ENCODE measurements at places on chromosomes 13 and 19.
A peak's percentile ranks its signal among the peaks of the same experiment; 100 is the strongest.

DNA sequence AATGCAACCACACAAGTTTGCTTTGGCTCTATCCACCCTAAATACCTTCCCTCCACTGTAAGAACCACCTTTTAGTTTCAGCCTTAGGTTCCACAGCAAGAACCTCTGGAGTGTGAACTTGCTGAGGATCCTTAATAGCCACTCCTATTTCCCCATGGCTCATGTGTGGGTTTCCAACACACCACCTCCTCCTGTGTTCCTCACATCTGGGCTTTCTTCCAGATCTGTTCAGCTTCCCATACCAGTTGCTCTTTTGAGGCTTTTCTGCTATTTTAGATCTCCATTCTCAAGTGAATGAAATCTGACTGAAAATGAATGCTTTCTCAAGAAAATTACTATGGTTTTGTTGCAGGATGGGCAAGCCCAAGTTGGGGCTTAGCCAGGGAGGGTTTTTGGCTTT lies 104.8 kb upstream of the MIR17HG start:
- DNase-seq = no peak

DNA sequence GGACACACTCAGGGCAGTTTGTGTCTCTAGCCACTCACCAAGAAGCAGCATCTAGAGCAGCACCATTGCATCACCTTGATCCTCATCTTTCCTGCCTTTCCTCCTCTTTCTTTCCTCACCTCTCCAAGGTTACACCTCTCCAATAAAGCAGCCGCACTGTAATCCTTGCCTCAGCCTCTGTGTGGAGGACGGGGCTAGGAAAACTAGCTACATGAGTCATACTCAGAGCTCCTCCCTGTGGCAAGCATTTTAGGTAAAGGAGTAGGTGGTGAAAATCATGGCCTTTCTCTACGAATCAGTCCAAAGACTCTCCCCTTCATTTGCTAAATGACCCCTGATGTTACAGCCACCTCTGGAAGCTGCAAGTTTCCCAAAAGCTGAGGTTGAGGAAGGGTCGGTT lies 108.9 kb downstream of the DNAJC15 start:
- no peak for DNase-seq

DNA sequence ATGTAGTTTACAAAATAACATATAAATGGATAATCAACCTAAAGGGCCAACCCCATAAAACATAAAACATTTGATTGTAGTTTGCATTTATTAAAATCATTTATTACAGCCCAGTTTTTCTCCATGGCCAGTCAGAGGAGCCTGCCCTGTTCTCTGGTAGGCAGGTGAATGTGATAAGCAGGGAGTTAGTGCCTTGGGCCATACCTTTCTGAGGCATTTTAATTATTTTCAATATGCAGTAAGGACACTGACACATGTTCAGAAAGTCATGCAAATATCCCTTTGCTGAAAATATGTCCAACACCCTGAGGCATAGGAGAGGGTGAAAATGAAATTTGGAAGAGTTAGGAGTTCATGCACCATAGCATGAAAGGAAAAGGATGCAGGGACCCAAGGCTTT lies 242.6 kb upstream of the EDNRB start:
- DNase-seq = no peak

GRCh38 chr13:35343417-35343816 lies 133.1 kb downstream of the MAB21L1 start:
- peak; percentile 18 for DNase-seq

- DNase-seq = no peak
Measured at GRCh38 chr13:101875717-101876393, 423.4 kb downstream of the ITGBL1 start.

- no peak for DNase-seq
Measured at GRCh38 chr13:87889254-87889653, 218.1 kb downstream of the SLITRK5 start.

DNA sequence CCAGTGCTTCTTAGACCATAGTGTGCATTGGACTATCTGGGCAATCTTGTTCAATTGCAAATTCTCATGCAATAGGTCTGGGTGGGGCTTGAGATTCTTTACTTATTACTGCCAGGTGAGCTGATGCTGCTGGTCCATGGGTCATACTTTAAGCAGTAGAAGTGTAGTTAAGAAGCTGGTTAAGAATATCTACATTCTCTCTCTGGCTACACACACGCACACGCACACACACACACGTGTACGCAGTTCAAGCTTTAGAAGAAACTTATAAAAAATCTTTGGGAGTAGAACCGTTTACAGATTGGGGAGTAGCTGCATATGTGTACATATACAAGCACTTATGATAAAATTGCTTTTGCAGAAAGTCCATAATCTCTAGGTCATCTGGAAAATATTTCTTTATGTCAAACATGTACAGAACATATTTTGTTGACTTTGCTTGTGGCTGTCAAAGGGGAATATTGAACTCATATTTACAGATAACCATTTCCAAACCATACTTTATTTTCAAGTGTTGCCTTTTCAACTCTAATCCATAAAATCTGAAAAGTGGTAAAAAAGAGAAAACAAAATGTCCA lies 99.7 kb downstream of the GPC6 start:
- DNase-seq = no peak

DNA sequence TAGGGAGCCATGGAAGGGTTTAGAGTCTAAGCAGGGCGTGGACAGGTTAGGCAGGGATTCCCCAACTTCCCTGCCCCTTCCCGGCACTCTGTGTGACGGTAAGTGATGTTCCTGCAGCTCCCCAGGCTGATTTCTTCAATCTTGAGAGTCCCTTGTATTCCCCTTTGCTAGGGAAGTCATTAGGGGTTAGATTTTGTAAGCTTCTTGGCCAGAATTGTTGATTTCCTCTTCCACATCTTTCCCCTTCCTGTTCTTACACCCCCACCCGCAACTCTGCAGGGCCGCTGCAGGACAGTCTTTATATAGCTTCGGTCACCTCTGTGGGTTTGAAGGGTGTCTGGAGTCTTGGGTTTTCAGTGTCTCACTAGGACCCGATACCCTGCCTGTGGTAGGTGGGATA lies 10.6 kb upstream of the ADGRE1 start:
- no peak for DNase-seq

- DNase-seq = peak; percentile 18
Measured at GRCh38 chr13:46339035-46339666, 47.9 kb downstream of the RUBCNL start.

DNA sequence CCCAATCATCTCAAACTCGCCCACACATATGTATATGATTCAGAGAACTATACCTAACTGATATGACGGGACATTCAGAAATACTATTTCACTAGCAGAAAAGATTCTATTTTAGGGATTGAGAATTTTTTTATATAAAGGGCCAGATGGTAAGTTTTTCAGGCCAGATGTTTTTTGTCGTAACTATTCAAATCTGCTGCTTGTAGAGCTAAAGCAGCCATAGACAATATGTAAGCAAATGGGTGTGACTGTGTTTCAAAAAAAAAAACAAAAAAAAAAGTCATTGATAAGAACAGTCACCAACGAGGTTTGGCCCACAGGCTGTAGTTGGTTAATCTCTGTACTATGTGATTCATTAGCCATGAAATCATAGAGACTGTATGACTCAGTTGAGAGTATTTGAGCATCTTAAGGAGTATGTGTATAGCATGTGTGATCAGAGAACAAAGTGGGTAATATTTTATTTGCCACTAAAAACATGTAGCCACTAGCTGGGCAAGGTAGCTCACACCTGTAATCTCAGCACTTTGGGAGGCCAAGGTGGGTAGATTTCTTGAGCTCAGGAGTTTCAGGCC lies 2724.7 kb downstream of the PCDH9 start:
- no peak for DNase-seq

- DNase-seq = no peak
Measured at GRCh38 chr13:31797154-31797775, 57.9 kb downstream of the RXFP2 start.

GRCh38 chr13:40790154-40790616 lies 774 bp downstream of the SLC25A15 start:
- no peak for DNase-seq

DNA sequence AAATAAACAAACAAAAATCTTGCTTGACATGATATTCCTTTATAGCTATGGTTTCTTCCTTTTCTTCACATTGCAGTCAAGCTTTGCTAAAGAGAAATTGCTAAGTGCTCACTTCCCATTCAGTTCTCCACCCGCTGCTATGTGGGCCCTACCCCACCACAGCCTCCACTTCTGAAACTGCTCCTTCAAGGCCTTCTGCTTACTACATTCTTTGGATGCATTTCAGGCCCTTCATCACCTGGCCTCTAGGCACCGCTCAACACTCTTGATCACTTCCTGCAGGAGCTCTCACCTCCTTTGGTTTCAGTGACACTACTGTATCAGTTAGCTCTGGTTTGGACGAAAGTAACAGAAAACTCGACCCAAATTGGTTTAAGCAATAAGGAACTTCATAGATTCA lies 72.4 kb downstream of the KLF5 start:
- no peak for DNase-seq

- no peak for DNase-seq
Measured at GRCh38 chr13:33547035-33547434, 261.5 kb upstream of the STARD13 start.

- DNase-seq = no peak
Measured at GRCh38 chr13:39451860-39452301, 151.1 kb downstream of the LHFPL6 start.

DNA sequence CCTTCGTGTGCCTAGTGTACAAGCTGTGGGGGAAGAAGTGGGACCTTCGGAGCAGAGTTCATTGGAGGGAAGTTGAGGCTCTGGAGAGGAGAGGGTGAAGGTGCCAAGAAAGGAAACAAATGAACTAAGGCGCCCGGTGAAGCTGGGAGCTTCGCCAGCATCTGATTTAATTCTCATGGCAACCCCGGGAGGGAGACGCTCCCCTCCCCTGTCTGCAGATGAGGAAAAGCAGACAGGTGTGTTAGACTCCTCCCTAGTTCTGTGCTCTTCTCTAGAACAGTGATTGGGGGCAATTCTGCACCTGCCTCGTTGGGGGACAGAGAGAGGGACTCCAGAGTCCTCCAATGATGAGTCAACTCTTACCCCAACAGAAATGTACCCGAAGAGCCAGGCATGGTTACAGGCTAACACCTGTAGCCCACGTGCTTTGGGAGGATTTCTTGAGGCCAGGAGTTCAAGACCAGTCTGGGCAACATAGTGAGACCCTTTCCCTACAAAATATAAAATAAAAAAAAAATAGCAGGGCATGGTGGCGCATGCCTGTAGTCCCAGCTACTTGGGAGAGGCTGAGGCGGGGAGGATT lies 4.2 kb downstream of the SSC5D start:
- DNase-seq = no peak

- no peak for DNase-seq
Measured at GRCh38 chr13:68272652-68273051, 1042.5 kb upstream of the PCDH9 start.

GRCh38 chr19:57319869-57320179 lies 448 bp upstream of the ZNF543 start:
- DNase-seq = no peak

GRCh38 chr13:92538164-92538563 lies 688.4 kb upstream of the GPC6 start:
- DNase-seq = no peak

DNA sequence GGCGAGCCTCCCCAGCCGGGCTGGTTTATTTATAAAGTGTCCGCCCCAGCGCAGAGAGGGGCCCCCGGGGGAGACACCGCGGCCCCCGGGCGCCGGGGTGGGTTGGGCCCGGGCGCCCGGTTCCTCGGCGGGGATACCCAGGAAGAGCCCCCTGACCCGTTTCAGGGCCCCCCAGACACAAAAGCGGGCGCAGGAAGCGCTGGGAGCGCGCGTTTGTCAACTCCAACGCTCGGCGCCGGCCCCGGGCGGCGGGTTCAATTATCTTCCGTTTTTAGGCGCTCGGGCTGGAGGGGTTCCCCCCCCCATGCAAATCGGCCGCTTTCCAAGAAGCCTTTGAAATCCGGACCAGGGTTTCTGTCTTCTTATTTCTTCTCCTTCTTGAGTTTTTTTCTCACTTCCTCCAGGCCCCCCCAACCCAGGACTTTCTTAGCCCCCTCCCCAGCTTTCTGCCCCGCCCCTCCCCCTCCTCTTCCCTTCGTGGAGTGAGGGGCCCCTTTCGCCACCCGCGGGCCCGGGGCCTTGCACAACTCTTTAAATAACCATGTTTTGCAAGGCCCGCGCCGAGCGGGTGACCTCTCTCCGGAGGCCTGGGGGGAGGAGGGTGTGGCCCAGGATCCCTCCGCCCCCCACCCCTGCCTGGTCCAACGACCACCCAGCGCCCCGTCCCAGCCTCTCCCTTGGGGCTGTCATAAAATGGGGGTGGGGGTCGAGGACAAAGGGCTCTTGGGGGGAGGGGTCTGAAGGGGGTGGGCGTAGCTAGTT lies 935 bp downstream of the ARID3A start:
- no peak for DNase-seq

DNA sequence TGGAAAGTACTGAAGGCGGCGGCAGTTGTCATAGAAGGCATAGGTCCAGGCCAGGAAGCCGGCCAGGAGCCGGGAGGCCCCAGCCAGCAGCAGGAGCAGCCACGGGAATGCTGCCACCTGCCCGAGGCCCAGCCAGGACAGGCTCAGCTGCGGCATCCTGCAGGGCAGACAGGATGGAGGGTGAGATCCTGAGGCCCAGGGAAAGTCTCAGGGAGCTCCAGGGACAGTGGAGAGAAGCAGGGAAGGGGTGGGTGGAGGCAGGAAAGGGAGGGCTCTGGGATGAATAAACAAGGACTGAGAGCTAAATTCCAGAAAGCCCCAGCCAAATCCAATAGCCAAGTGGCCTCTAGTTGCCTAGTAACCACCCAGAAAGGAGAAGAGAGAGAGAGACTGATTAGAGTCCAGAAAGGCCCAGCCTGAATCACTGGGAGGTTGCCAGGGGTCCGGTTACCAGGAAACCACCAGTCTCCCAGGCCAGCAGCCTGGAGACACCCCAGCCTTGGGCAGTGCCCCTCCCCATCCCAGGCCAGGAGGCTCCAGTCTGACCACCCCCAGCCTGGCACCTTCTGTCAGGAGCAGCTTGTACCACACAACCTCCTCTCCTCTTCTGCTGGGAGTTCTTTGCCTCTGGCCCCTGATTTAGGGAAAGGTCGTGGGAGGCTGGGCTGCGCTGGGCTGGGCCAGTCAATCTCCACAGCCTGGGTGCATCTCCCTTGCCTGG lies 7.5 kb upstream of the OR10H5 start:
- peak; percentile 64 for DNase-seq

DNA sequence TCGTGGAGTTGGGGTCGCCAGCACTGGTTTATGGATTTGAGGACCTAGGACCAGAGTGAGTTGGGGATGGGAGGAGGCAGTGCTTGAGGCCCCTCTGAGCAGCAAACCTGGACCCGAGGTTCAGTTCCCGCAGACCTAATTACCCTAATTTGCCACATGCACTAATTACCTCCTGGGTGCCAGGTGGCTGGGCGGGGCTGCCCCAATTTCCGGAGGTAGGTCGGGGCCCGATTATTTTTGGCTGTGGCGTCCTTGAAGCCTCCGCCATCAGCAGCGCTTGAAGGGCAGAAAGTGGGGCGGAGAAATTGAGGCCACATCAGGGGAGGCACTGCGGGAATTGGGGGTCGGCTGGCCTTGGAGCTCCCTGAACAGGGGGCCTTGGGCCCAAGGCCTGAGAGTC lies 5.9 kb upstream of the HOMER3 start:
- DNase-seq = no peak

DNA sequence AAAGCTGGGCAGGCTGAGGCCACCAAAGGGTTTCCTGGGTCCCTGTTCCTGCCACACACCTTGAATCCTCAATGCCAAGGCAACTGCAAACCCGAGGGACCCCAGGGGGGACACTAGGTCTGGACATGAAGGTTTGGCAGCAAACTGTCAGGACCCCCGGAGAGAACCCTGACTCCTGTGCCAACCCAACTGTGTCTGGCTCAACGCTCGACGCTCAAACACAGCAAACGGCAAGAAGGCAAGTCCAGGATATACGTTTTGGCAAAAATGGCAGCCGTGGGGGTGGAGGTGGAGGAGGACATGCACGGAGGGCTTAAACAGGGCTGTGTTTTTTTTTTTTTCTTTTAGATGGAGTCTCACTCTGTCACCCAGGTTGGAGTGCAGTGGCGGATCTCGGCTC lies 73.0 kb downstream of the GADD45B start:
- no peak for DNase-seq

GRCh38 chr19:5711025-5711424 lies 8.9 kb downstream of the LONP1 start:
- no peak for DNase-seq
